Kidney (tissue), 22 donors: ENCODE measurements at places on chromosomes 3 and 15.

GRCh38 chr3:65671004-65671403 is 367.7 kb downstream of the MAGI1 start:
- DNase-seq, result no peak

DNA sequence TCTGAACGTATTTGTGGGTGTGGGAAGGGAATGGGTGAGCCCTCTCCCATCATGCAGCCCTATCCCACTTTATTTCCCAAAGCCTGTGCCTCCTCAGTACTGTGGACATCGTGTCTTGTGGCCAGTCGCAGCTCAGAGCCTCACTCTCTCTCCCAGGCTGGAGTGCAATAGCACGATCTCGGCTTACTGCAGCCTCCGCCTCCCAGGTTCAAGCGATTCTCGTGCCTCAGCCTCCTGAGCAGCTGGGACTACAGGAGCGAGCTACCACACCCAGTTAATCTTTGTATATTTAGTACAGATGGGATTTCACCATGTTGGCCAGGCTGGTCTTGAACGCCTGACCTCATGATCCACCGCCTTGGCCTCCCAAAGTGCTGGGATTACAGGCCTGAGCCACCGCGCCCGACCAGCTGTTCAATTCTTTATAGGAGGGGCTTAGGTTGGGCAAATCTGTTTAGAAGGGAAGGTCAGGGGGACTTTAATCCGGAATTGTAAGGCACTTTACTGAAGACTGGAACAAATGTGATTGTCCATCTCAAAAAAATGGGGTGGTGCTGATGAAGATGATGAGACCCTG is 42.7 kb upstream of the BDH1 start:
- no peak for DNase-seq

DNA sequence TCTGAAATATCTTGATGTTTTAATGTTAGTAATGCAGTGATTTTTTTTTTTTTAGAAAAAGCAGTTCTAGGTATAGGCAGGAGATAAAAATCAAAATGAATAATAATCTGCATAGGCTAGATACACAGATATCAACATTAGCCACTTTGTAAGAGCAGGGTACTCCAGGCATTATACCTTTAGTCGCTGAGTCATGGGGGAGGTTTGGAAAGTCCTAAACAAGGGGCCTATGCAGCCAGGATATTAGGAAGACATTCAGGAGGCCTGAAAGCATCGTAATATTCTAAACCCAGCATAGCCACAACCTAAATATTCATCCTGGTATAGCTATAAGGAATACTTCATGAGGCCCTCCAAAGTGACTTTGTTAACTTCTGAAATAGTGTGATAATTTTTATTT is 258.1 kb upstream of the NECTIN3 start:
- DNase-seq, result no peak

- DNase-seq, result no peak
Measured at GRCh38 chr3:38558864-38559263, 62.7 kb downstream of the EXOG start.

- DNase-seq, result no peak
Measured at GRCh38 chr15:68126396-68126795, 72.3 kb downstream of the PIAS1 start.

DNA sequence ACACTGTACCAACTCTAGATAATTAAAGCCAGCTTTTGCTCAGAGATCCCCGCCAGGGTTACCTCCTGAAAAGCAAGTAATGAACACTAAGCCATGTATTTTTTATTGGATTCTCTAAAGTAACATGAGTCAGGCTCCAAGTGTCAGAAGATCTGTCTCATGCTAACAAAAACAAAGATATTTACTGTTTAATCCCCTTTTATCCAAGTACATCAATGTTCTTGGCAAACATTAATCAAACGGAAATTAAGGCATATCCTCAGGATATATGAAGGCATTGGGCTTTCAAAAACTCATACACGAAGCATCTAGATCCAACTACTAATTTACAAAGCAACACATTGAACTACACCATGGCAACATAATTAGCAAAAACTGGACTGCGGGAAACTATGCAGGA is 37.2 kb downstream of the MYO5A start:
- DNase-seq, result no peak

DNA sequence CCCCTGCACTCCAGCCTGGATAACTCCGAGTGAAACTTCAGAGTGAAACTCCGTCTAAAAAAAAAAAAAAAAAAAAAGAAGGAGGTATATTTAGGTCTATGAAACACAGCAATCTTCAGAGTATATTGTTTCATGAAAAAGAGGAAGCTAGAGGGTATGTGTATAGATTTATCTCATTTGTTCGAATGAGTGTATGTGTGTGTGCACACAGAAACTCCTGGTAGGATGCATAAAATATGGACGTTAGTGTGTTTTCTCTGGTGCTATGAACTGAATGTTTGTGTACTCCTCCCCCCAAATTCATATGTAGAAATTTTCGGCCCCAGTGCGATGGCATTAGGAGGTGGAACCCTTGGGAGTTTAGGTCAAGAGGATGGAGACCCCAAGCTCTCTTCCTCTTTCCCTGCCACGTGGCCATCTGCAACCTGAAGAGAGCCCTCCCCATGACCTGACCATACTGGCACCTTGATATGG is 98.6 kb upstream of the KLF13 start:
- DNase-seq, result no peak

DNA sequence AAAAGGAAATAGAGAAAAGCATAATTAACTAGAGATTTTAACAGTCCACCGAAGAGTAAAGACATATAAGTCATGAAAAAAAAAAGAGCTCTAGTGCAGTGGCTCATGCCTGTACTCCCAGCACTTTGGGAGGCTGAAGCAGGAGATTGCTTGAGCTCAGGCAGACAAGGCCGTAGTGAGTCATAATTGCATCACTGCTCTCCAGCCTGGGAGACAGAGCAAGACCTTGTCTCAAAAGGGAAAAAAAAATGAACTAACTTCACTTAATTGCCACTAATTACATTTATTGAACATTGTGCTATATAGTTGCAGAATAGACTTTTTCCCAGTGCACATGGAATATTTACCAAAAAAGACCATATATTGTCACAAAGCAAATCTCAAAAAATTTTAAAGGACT is 221.8 kb downstream of the CBLB start:
- DNase-seq, result no peak

DNA sequence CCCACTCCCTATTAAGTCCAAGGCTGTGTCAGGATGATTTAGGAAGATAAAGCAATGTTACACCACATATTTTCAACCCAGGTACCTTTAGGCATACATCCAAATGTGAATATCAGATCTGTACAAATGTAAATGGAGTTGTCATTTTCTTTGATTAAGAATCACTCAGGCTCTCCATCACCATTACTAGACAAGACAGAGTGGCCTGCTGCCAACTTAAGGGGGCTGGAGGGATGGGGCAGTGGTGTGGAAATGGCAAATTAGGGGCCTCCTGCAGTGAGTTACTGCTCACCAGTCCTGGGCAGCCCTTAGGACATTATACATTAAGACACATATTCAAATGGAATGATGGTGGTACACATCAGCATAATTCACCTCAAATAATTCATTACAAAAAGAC is 211.0 kb downstream of the TNIK start:
- DNase-seq, result no peak

GRCh38 chr3:76754247-76754646 is 285.7 kb upstream of the ROBO2 start:
- no peak for DNase-seq

GRCh38 chr3:174737966-174738365 is 121.2 kb upstream of the NAALADL2 start:
- DNase-seq, result no peak

DNA sequence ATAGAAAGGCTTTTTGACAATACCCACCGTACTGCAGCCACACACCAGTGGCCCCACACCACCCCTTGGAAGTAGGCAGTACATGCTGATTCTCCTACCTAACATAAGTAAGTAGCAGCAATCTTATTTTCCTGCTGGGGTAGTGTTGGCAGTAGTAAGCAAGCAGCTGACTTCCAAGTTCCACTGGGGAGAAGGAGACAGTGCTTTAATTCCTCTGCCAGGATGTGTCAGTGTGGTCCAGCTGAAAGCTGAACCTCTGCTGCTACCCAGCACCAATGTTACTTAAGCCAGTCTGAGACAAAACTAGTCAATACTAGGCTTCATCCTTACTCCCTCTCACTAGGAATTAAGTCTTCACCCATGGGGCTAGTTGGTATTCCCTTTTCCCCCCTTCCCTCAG is 74.7 kb downstream of the DZIP3 start:
- DNase-seq, result no peak

DNA sequence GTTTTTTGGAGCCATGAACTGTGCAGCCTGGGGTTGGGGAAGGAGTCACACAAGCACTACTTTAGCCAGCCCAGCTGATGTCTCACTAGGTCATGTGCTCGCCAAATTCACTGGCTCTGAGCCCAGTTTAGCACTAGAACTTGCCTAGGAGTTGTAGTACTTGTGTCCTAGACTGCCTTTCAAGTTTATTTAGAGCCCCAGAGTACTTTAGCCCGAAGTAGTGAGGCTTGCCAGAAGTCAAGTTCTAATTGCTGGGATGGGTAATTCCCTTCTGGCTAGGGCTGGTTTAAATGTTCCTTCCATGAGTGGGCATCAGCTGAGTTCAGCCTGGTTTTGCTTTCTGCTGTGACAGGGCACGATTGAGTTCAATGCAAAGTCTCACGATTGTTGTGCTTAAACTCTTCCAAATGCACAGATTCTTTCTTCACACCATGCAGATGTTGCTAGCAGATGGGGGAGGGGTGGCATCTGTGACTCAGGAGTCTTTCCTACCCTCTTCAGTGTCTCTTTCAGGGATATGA is 228.2 kb upstream of the ZPLD1 start:
- no peak for DNase-seq

DNA sequence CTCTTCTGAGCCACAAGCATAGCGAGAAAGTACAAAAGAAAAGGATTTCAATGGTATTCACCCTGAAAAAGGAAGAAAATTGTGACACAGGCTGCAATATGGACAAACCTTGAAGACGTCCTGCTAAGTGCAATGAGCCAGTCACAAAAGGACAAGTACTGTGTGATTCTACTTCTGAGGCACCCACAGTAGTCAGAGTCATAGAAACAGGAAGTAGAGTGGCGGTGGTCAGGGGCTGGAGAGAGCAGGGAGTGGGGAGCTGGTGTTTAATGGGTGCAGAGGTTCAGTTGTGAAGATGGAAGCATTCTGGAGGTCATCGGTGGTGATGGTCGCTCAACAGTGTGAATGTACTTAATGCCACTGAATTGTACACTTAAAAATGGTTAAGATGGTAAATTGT is 180.5 kb downstream of the APBA2 start:
- no peak for DNase-seq

GRCh38 chr15:31387479-31388118 is 61.0 kb downstream of the KLF13 start:
- DNase-seq, result no peak

DNA sequence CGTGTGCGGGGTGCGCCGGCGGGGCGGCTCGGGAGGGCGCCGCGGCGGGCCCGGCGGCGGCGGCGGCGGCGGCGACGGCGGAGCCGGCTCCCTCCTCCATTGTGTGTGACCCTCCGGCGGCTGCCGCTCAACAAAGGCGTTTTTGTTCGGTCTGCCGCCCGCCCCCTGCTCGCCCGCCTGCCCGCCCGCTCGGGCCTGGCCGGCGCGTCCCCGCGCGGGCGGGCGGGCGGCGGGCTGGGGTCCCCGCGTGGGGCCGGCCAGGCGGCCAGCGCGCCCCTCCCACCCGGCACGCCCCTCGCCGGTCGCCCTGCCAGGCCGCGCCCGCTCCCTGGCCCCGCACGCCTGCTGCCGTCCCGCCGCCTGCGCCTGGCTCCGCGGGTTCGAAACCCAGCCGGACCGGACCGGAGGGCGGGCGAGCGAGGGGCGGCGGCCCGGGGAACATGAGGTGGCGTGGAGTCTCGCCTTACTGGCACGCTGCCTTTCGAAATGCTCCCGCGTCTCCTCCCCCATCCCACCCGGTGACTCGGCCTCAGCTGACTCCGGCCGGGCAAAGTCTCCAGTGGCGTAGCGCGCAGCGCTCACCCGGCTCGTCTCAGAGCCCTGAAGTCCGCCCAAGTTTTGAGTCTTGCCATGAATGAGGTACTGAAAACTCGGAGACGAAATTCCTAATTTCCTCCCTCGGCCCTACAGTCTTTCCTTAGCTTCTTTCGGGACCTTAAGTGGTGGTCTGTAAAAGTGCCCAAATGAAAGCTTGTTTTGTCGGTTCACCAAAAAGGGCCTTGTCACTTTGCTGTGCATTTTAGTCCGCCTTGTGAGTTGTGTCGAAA is 588 bp downstream of the MAPK6 start:
- DNase-seq, result peak; percentile 85

DNA sequence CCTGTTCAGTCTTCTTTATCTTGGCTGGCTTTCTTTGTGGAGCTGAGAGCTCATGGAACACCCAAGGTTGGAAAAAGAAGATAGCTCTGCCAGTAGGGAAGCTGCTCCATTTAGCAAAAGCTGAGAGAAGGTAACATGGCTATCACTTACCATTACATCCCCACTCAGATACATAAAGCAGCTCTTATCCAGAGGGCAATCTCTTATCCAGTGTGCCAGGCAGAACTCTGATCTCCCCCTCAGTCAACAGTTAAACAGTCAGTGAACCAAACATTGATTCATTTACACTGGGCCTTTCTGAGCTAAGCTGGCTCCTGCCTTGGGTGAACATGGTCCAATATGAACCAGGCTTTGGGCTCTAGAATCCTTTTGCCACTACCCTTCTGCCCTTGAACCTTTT is 624.2 kb downstream of the NTRK3 start:
- no peak for DNase-seq

DNA sequence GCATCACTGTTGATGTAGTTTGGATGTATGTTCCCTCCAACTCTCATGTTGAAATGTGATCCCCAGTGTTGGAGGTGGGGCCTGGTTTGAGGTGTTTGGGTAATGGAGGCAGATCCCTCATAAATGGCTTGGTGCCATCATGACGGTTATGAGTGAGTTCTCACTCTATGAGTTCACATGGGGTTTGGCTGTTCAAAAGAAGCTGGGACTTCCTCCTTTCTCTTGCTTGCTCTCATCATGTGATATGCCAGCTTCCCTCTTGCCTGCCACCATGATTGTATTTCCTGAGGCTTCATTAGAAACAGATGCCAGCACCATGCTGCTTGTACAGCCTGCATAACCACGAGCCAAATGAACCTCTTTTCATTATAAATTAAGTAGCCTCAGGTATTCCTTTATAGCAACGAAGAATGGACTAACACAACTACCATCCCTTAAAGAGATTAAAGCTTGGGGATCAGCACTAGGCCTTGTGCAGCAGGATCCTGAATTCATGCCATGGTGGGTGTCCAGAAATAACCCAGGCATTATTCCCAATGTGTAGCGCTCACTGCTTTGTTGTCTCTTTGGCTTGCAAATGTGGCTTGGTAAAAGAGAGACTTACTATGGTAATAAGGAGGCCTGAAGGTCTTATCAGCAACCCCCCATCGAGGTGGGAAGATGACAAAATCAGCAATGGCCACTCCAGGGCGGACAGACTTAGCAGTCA is 41.9 kb downstream of the NDUFB4 start:
- no peak for DNase-seq

GRCh38 chr3:12439161-12439940 is 44.9 kb upstream of the TSEN2 start:
- no peak for DNase-seq
